ENCODE measurements at places on chromosomes 6 and 20.

- no peak for DNase-seq
Observed at GRCh38 chr6:24818346-24818745, 19.6 kb upstream of the ARMH2 start.

GRCh38 chr6:45687570-45687969, 309.8 kb upstream of the SUPT3H start:
- DNase-seq: no peak

- DNase-seq: no peak
Observed at GRCh38 chr6:44410363-44410762, 22.9 kb downstream of the CDC5L start.

DNA sequence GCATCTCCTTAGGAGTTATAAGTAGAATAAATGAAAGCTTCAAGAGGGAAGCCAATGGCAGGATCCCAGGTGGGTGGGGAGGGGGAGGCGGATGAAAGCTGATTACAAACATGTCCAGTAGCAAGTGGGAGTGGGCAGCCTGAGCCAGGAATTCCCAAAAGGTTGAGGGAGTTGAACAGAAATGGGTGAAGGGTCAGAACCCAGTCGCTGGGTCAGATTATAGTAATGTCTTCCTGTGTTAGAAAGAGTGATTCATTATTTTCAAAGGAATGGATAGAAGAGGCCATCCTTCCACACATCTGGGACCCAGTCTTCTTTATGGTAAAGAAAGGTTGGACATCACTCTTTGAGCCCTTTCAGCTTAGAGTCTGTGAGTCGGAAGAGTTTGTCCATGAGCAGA, 41.0 kb upstream of the FAM50B start:
- DNase-seq: no peak

- no peak for DNase-seq
Observed at GRCh38 chr6:47859175-47859574, 77.3 kb downstream of the OPN5 start.

DNA sequence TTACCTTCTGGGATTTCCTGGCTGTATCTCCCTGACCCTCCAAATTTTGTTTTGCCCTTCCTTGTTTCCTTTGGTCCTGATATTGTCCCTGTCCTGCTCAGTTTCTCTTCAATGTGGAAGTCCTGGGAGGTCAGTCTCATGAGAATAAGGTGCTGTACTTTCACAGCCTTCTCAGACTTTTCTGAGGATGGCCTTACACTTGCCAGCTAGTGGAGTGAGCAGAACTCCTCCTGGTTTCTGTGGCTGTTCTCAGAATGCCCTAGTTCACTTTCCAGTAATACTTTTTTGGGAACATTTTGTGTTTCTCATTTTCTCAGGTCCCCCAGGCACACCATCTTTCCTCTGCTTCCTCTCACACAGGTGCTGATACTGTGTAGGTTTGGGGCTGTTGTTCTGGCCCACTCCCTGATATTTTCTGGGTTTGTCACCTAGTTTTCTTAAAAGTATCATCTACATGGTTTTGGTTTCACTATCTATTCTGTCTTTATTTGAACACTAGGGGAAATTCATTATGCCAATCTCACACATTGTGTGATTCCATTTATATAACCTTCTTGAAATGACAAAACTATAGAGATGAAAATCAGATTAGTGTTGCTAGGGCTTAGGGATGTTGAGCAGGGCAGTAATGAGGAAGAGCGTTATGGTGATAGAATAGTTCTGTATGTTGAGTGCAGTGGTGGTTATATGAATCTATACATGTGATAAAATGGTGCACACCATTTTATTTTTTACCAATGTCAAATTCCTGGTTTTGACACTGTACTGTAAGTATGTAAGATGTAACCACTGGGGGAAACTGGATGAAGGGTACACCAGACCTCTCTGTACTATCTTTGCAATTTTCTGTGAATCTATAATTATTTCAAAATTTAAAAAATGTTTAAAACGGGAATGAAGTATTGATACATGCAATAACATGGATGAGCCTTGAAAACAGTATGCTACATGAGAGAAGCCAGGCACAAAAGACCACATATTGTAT, 27.2 kb upstream of the BRPF3 start:
- no peak for DNase-seq

- no peak for DNase-seq
Observed at GRCh38 chr6:143741480-143741879, 63.7 kb downstream of the PHACTR2 start.

- no peak for DNase-seq
Observed at GRCh38 chr6:21409231-21409630, 184.3 kb upstream of the SOX4 start.

- DNase-seq: no peak
Observed at GRCh38 chr20:4763723-4764510, 42.2 kb downstream of the PRND start.

DNA sequence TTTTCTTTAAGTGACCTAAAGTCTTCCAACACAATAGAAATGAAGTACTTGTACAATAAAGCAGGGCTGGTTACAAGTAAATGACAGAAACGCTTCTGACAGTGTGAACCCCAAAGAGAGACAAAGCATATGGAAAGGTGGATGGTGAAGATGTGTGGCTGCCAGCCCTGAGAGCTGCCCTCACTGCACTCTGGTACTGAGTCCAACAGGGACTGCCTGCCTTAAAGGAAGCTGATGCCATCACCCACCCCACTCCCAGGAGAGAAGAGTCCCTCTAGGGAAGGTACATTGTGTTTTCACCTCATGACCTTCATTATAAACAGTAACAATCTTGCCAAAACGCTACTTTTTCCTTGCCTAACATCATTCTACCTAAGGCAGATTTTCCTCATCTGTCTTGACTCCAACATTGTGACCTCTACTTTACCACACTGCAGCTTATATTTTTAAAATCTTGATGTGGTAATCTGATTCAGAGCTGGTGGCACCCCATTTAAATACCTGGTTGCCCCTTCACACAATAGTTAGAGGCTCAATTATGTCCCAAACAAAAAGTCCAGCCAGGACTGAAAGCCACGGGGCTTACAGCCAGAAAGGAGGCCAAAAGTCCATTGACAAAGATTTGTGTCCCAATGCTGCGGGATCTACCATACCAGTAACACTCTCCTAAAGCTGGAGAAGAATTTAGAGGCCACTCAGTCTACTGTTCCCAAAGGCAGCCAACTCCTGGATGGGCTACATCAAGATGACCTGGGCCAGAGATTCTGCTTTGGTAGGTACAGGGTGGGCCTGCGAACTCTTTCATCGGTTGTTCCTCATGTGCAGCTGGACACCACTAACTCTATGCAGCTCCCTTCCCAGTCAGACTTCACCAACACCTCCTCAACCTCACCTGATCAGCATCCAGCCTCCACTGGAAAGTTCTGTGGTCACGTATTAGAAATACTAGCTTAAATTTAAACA, 4.4 kb downstream of the APMAP start:
- DNase-seq: no peak

- no peak for DNase-seq
Observed at GRCh38 chr6:82704045-82704444, 340.4 kb downstream of the TPBG start.

GRCh38 chr20:3592931-3593330, 70.3 kb downstream of the GFRA4 start:
- no peak for DNase-seq

GRCh38 chr20:9574181-9574580, 59.8 kb downstream of the LAMP5 start:
- no peak for DNase-seq

Measured in CD4-positive, alpha-beta T cell treated with Interleukin-6 at 100 ng/mL for 8 hours (primary cell).